Fibroblast of the aortic adventitia (primary cell): ENCODE measurements at places on chromosomes 3 and 15. TPM values are rescaled to one million over a fixed set of nuclear protein-coding genes. Genes with fewer than 3 reads are reported as not detected.

DNA sequence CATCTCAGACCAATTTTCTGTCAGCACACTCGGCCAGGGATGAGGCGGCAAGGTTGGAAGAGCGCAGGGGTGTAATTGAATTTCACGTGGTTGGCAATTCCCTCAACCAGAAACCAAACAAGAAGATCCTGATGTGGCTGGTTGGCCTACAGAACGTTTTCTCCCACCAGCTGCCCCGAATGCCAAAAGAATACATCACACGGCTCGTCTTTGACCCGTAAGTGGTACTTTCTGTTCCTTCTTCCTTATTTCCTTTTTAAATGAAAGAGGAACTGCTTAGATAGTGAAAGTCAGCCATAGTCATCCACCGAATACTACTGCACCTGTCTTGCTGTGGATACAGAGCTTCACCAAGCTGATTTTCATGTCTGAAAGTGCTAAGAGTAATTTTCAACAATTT is 60.1 kb downstream of the SGO1 start:
- no peak for DNase-seq

DNA sequence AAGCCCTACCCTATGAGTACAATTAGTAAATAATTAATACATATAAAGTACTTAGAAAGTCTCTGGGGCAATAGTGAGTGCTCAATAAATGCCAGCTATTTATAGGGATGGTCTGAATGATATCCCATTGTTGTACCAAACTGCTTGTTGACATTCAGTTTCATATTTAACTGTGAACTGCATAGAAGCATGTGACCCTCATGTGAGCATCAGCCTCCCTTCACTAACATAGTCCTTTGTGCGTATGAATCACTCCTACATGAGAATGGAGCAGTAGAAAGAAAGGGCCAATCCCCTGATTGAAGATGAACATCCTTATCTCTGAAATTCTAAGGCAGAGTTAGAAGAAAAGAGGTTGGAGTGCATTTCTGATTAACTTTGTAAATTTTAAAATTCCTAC is 68.7 kb upstream of the ATP10A start:
- DNase-seq: peak; percentile 9

GRCh38 chr3:57963811-57964346 is 44.3 kb upstream of the FLNB start:
- no peak for DNase-seq

Gene CCDC39
- 0.27 and 8.1 TPM in 2 replicates for total RNA-seq

GRCh38 chr15:85412956-85413854 is 32.8 kb downstream of the AKAP13 start:
- DNase-seq: peak; percentile 76
